GM13976 (cell line): ENCODE measurements at places on chromosomes 3 and 15.

DNA sequence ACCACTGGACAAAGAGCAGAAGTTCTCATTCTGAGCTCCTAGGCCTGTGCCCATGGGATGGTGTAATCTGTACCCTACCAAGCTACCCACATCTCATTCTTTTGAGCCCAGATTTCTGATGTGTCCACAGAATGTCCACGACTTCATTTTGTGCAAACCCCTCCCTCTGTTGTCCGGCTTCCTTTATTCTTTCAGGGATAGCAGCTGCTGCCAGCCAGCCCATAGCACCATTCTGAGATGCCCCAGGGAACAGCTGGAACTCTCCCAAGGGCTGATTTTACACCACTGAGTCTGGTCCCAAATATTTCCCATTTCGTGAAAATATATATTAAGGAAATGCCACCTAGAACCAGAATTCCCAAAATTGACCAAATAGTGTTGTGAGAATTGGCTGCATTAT is 236.6 kb downstream of the SATB1 start:
- no peak for DNase-seq

DNA sequence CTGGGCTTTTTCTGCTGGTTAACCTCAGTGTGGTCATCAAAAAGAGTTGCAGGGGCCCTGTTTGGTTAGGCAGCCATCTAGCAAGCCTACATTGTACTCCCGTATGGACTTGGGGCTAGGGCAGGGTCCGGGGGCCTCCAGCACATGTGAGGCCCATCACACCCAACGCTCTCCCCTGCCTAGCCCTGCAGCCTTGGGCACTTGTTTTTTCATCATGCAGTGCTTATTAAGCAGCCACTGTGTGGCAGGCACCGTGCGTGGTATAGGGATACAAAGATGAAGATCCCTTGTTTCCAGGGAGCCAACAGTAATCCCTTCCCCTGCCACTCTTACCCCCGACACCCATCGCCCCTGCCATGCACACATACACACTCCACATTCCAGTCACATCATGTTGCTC is 14.2 kb downstream of the MRAS start:
- no peak for DNase-seq

DNA sequence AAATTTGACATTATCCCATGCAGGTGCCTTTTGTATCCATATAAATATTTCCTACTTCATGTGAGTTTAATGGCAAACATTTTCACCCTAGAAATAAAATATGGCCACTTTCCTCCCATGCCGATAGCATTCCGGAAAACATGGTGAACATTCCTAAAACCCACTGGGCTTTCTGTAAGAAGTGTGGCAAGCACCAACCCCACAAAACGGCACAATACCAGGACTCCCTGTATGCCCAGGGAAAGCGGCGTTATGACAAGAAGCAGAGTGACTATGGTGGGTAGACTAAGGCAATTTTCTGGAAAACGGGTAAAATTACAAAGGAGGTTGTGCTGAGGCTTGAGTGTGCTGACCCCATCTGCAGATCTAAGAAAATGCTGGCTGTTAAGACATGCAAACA is 7.6 kb downstream of the ANXA2 start:
- DNase-seq = no peak

- DNase-seq = no peak
Observed at GRCh38 chr3:32155117-32155516, 48.7 kb downstream of the GPD1L start.

DNA sequence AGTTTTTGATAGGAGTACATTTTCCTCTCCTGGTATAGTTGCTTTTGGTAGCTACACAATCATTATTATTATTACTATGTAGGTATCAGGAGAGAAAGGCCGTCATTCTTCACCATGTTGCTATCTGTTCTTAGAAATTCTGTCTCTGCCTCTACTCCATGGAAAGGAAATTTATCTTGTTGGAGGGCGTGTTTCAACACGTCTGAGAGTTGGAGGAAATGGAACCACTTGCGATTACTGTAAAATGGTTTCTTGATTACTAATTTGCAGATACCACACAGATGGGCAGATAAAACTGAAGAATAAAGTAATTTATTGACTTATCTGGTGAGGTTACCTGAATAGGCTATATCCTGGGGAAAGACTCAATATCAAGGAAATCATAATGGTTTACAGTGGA is 488.4 kb downstream of the NR2F2 start:
- no peak for DNase-seq

DNA sequence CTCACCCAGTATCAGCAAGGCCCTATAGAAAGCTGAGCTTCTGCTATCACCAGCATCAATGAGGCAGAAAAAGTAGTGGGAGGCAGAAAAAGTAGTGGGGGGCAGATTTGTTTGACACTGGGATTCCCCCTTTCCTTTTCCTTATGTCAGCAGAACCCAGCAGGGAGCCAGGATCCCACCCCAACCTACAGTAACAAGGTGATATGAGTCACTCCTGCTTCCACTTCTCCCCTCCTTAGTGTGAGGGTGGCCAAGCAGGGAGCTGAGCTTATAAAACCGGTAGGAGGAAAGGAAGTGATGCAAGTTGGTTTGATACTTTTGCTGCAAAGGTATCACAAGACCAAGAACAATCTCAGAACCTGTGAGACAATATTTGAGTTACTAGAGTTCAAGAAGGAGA is 128.7 kb downstream of the SCAPER start:
- no peak for DNase-seq

- no peak for DNase-seq
Observed at GRCh38 chr3:171715155-171715554, 95.1 kb downstream of the PLD1 start.

GRCh38 chr3:115899535-115899934 is 276.2 kb downstream of the GAP43 start:
- no peak for DNase-seq

DNA sequence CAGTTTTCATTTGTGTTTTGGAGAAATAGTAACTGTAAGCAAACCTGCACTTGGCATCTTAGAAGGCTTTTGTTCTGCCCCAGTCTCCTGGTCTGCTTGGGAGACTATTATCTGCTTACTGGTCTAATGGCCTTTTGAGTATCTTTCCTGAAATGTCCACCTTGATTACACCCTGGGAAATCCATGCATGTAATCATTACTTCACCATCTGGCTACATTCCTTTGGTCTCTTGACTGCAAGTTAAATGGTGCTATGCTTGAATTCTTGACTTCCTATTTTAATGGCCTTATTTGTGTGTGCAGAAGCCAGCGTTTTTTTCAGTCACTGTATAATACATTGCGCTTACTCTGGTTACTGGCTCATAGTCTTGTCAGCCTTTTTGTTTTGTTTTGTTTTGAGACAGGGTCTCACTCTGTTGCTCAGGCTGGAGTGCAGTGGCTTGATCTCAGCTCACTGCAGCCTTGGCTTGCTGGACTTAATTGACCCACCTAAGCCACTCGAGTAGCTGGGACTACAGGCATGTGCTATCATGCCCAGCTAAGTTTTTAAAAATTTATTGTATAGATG is 30.0 kb downstream of the CHD2 start:
- DNase-seq = no peak

DNA sequence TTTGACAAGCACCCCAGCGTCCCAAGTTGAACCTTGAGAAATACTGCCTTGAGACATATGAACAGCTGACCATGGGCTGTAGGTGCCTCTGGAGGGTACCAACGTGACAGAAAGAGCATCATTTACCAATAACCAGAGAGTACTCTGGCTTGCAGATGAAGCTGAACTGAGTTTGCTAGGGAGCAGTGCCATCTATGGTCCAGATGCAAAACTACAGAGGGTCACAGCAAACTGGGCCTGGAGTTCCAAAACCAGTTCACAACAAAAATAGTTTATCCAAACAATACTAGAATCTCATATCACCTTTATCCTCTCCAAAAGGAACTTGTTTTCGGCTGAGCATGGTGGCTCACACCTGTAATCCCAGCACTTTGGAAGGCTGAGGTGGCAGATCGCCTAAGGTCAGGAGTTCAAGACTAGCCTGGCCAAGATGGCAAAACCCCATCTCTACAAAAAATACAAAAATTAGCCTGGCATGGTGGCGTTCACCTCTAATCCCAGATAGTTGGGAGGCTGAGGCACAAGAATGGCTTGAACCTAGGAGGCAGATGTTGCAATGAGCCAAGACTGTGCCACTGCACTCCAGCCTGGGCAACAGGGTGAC is 69.3 kb downstream of the CHAC1 start:
- DNase-seq = peak; percentile 54

- no peak for DNase-seq
Observed at GRCh38 chr15:58139989-58140522, 1.9 kb downstream of the AQP9 start.

DNA sequence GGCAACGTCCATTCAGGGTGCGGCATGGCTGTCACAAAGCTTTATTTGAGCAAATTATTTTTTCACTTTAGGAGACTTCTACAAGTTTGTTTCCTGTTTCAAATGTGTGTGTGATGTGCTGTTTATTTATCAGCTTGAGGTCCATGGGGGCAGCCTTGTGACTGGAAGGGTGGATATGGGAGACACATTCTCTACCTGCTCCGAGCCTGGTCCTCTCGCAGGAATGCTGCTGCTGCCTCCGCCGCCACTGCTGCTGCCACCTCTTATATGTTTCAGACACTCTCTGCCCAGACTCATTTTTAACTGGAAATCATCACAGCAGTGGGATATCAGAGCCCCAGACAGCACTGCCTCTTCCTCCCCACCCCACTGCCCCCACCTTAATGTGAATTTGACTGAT is 83.5 kb upstream of the PXYLP1 start:
- DNase-seq = no peak

DNA sequence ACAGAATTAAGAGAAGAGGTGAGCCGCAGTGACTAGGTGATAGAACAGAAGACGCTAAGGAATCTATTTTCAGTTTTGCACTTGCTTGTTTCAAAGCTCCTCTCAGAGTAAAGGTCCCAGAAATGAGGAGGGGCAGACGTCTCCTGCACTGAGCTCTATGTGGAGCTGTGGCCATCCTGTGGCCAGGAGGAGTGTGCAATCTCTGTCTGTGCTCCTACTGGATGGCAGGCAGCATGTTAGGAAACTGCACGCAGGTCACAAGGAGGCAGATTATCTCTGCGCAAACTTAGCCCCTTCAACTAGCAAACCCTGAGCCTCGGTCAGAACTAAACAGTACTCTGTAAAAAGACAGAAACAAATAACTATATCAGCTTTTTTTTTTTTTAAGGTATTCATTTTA is 31.1 kb upstream of the PPIB start:
- no peak for DNase-seq

- no peak for DNase-seq
Observed at GRCh38 chr3:110344897-110345767, 726.5 kb upstream of the NECTIN3 start.

GRCh38 chr15:29903785-29904464 is 81.7 kb upstream of the TJP1 start:
- no peak for DNase-seq

- no peak for DNase-seq
Observed at GRCh38 chr15:70447928-70448698, 315.2 kb downstream of the UACA start.

DNA sequence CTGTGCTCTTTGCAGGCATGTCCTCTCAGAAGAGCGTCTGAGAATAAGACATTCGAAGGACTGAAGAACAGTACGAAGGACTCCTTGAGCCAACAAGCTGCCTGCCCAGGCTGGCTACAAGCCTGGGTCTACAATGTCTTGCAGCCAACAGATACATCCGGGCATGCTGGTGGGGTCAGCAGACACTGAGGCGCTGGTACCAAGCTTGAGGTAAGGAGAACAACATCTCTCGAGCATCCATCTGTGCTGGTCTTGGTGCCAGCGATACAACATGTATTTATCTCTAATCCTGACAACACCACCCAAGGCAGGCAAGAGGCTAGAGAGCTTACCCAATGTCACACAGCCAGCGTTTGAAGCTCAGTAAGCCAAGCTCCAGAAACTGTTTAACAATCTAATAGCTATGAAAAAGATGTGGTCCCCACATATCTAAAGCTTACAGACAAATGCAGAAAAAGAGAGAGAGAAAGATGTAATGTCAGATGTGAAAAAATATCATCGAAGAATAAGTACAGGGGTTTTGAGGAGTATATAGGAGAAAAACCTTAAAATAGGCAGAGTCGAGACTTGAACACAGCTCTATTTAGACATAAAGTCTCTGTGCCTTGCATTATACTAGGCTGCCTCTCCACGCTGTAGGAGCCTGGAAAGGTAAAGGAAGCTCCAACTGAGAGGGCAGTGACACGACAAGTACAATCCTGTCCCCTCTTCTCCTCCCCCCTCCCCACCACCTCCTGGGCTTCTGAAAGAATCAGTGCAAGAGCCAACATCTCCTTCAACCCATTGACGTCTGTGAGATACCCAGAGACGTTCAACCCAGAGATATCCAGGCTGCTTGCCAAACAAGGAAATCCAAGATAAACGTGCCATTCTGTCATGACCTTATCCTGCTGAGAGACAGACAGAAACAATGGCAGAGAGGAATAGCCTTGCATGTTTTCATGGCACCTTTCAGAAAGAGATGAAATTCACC is 39.4 kb downstream of the WWTR1 start:
- no peak for DNase-seq

GRCh38 chr3:117616227-117616626 is 906.6 kb downstream of the TUSC7 start:
- DNase-seq = no peak

- DNase-seq = no peak
Observed at GRCh38 chr15:57118013-57118799, 199.8 kb downstream of the TCF12 start.

DNA sequence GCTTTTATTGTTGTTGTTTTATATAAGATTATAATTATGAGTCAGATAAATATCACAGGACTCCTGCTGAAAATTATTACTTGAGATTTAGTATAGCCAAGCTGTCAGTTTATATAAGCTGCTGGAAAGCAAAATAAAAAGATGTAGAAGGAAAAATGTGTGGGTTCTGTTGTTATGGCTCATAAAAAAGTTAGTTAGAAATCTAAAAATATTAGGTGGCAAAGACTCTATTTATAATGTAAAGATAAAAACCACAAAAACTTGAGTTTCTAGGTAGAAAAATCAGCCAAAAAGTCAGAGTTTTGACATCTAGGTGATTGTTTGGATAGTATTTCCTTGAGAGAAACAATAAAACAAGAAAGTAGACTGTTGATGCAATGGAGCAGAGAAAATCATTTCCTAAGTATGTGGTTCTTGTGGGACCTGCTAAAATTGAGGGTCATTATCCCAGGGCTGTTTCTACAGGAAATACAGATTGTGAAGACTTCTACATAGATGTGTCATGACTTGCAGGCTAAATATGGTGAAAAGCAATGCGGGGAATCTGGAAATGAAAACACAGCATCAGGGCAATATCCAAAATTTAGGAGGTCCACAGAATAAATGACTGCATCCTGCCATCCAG is 1109.6 kb upstream of the CADM2 start:
- no peak for DNase-seq

GRCh38 chr3:118943597-118943996 is 91.0 kb downstream of the IGSF11 start:
- no peak for DNase-seq

DNA sequence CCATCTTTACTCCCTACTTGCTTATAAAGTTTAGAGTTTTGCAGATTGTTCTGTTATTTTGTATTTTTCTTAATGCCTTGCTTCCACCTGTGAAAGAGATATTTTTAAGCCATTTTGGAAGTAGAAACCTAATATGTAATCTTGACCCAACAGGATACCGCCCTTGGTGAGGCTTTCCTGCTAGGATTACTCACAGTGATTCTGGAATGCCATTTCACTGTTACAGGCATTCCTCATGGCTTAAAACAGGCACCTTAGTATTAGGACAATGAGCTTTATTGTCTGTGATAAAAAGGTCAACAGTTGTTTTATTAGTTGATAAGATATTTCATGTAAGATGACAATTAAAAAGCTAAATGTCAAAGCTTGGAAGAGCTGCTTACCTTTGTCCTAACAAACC is 58.2 kb downstream of the PHLDB2 start:
- no peak for DNase-seq

- DNase-seq = no peak
Observed at GRCh38 chr3:14411988-14412387, 9.6 kb downstream of the SLC6A6 start.
